Stimulated activated CD4-positive, alpha-beta T cell treated with anti-CD3 and anti-CD28 coated beads, Interleukin-15, amount 100 ng/mL, for 1 hour (primary cell): ENCODE measurements at places on chromosomes 5 and 9.

DNA sequence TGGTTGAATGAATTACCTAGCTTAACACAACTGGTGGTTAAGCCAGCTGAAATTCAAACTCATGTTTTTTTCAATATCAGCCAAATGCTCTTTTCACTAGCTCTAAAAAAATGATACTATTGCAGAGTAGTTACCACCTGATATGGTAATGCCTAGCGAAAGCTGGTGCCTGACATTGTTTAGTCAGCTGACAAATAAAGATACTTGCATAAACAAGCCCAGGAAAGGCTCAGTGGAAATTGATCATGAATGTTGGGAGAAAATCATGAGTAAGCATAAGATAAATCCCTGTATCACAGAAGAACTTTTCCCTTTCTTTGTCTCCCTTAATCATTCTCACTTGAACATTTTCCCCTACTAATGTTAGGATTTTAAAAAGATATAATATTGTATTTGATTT lies 54.6 kb downstream of the FGF10 start:
- DNase-seq: no peak

- DNase-seq: no peak
Observed at GRCh38 chr9:137722481-137722880, 103.7 kb downstream of the EHMT1 start.

DNA sequence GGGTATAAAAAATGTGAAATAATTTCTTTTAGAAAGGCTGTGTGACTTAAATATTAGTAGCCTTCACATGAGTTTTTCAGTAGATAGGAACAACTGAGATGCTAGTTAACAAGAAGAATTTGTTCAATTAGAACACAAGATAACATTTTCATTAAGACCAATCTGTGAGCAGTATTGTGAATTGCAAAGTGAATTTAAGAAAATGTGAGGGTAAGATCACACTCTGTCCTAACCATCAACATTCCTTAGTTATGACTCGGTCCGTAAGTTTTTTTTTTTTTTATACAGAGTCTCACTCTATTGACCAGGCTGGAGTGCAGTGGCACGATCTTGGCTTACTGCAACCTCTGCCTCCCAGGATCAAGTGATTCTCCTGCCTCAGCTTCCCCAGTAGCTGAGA lies 180.2 kb upstream of the EGFLAM start:
- no peak for DNase-seq

DNA sequence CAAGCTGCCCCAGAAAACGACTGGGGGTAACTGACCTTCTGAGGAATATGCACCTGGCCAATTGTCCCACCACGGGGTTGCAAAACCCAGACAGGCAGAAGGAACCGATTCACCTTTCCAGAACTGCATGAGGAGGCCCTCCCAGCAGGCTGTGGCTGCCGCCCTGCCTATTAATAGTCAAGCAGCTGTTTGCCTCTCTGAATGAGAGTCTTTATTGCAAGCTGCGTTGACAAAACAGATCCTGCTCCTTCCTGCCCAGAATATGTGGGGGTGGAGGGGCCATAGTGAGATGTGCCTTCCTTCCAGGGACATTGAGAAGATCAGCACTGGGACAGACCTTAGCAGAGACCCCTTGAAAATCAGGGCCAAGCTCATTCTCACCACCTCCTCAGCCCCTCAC lies 18.3 kb upstream of the TCOF1 start:
- no peak for DNase-seq

DNA sequence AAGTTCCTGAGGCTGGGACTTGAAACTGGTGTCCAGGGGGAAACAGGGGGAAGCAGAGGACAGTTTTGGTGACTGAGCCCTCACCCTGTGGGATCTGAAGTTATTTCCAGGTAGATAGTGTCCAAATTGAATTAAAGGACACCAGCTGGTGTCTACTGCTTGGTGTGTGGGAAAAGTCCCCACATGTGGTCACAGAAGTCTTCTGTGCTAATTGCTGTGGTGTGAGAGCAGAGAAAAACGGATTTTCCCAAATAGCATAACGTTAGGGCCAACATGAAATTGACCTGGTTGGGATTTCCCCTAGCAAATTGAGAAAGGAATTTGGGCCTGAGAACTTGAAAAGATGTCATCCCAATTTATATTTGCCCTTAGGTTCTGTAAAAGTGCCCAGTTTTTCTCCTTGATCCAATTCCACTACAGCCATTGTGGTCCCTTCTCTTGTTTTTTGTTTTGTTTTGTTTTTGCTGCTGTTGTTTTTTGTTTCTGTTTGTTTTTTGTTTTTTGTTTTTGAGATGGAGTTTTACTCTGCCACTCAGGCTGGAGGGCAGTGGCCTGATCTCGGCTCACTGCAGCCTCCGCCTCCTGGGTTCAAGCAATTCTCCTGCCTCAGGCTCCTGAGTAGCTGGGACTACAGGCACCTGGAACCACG lies 5.6 kb upstream of the STARD4 start:
- no peak for DNase-seq

GRCh38 chr5:163880302-163880701 lies 374.9 kb downstream of the MAT2B start:
- DNase-seq: no peak

- no peak for DNase-seq
Observed at GRCh38 chr9:3842839-3843238, 317.0 kb upstream of the RFX3 start.

- no peak for DNase-seq
Observed at GRCh38 chr5:81825237-81825636, 74.3 kb upstream of the SSBP2 start.

DNA sequence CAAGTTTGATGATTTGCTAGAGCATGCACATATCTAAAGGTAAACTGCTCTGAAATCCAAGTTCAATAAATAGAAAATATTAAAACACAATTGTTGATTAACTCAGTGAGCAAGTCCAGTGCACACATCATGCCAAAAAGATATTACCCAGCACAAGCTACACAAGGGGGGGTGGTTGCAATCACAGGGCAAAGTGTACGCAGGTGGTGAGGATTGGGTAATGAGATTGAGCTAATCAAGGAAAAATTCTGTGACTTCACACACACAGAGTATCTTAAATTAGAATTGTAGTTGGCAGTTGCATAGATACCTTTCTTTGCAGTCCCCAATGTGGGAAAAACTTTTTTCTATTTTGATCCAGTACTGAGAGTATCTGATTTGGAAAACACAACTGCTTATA lies 156.1 kb upstream of the NTRK2 start:
- DNase-seq: no peak

GRCh38 chr9:76557674-76558225 lies 98.8 kb downstream of the GCNT1 start:
- no peak for DNase-seq

GRCh38 chr5:169875091-169875728 lies 105.1 kb downstream of the INSYN2B start:
- no peak for DNase-seq

DNA sequence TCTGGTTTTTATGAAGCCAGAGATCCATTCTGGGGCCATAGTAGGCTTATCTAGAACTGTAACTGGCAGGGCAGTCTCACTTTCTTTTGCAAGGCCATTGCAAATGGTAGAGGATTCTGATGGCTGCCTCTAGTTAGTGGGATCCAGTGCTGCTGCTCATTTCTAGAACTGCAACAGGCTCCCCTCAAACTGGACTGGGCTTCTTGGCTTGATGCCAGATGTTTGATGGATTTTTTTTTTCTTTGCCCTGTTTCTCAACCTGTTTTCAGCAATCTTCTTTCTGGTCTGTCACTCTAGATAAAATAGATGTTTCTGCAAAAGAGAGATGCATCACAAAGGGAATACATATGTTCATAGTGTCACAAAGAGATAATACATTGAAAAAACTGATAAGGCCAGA lies 11.9 kb downstream of the CARTPT start:
- no peak for DNase-seq

GRCh38 chr9:3719286-3719685 lies 193.5 kb upstream of the RFX3 start:
- DNase-seq: no peak

GRCh38 chr9:93307468-93308157 lies 123.7 kb downstream of the WNK2 start:
- DNase-seq: no peak

GRCh38 chr9:99350461-99350860 lies 128.4 kb downstream of the SEC61B start:
- DNase-seq: no peak

- no peak for DNase-seq
Observed at GRCh38 chr5:76926329-76927105, 26.3 kb upstream of the CRHBP start.

- no peak for DNase-seq
Observed at GRCh38 chr9:107633406-107633805, 143.8 kb upstream of the KLF4 start.

- no peak for DNase-seq
Observed at GRCh38 chr9:126692759-126693427, 79.2 kb downstream of the LMX1B start.

DNA sequence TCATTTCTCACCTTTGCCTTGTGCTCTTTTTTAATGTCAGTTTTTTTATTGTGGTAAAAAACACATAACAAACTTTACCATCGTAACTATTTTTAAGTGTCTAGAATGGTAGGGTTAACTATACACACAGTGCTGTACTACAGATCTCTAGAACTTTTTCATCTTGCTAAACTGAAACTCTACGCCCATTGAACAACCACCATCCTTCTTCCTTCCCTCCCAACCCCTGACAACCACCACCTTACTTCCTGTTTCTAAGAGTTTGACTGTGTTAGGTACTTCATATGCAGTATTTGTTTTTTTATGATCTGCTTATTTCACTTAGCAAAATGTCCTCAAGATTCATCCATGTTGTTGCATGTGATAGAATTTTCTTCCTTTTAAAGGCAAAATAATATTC lies 54.9 kb downstream of the PSAT1 start:
- no peak for DNase-seq

GRCh38 chr9:19102181-19102630 lies 498 bp downstream of the HAUS6 start:
- no peak for DNase-seq

DNA sequence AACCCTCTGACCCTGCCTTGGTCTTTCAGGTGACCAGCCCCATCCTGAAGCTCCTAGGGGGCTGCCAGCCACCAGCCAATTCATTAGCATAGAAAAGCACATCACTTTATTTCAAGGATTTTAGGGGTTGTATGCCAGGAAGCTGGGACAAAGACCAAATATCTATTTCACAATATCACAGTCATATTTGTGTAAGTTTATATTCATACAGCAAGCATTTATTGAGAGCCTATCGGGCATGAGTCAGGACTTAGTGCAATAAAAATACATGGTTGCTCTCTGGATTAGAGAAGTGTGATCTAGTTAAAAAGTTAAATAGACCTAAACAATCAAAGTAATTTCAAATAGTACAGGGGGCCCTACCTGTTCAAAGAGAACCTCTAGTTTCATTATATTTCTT lies 113.8 kb downstream of the ERCC6L2 start:
- DNase-seq: no peak

GRCh38 chr9:29325894-29326293 lies 1752.6 kb upstream of the C9orf72 start:
- DNase-seq: no peak

DNA sequence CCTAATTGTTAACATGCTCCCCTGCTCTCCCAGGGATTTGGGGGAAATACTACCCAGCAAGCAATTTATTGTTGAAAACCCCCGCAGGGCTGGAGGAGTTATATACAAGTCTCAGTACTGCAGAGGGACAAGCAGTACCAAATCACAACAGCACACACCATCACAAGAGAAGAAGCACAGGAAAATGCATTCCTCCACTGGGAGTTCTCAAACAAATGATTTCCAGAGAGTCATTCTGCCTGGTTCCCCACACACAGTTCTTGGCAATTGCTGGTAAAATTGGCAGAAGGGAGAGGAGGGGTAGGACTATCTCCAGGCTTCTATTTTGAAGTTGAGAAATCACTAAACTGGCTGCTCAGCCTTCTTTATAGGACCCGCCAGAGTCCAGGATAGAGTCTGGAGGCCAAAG lies 16.8 kb downstream of the SIL1 start:
- no peak for DNase-seq

- DNase-seq: no peak
Observed at GRCh38 chr5:106418196-106418595, 1252.5 kb downstream of the EFNA5 start.

DNA sequence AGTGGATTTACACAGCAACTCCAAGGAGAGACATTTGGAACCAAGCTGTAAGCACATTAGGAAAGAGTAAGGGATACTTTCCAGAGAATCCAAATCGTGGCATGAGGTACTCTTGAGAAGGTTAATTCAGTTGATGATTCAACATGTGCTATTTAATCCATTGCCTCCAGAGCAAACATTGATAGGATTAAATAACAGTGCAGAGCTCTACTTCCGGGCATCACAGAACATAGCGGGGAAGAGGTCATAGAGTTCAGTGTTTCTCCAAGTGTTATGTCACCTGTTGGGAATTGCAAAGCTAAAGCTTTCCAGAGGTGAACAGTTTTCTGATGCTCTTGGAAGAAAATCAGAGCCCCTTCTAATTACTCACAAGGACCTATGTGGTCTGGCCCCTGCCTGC lies 127.5 kb downstream of the PPP2R2B start:
- DNase-seq: no peak

- DNase-seq: no peak
Observed at GRCh38 chr9:124526174-124526573, 19.0 kb upstream of the NR5A1 start.

DNA sequence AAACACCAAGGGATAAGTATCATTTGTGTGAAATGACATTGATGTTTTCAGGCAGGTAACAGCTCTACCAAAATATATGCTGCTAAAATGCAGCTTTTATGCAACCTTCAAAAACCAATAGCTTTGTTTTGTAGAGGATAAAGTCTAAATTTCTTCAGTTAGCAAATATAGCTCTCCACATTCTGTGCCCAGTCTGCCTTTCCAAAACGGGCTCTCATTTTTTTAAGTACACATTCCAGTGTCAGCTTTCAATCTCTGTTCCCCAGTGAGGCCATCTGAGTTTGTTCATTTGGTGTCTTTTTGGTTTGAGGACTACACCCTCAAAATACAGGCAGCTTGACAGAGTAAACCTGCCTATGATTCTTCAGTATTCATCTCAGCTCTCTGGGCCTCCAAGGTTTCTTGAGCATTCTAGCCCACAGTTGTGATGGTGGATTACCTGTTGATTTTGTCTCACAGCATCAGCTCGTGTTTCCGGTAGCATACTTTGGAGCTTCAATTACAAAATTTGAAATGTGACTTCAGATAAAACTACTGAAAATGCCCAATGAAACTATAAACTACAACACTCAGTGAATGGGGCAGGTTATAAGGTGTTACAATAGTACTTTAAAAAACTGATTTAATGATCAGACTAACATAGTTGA lies 55.7 kb downstream of the NR3C1 start:
- no peak for DNase-seq

DNA sequence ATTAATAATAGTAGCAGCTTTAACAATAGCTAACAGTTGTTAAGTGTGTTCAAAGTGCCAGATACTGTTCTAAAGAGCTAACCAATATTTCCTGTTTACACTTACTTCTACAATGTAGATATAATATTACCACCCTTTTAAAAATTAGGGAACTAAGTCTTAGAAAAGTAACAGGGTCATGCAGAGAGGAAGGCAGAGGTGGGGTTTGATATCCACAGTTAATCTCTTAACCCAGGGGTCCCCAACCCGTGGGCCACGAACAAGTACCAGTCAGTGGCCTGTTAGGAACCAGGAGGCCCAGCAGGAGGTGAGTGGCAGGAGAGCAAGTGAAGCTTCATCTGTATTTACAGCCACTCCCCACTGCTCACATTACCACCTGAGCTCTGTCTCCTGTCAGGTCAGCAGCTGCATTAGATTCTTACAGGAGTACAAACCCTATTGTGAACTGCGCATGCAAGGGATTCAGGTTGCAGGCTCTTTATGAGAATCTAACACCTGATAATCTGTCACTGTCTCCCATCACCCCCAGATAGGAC lies 89.1 kb downstream of the ACTL7B start:
- DNase-seq: no peak

- no peak for DNase-seq
Observed at GRCh38 chr9:109403766-109404320, 83.0 kb upstream of the EPB41L4B start.
